Lower leg skin (tissue), 4 donors: ENCODE measurements at places on chromosomes 1 and 21.

DNA sequence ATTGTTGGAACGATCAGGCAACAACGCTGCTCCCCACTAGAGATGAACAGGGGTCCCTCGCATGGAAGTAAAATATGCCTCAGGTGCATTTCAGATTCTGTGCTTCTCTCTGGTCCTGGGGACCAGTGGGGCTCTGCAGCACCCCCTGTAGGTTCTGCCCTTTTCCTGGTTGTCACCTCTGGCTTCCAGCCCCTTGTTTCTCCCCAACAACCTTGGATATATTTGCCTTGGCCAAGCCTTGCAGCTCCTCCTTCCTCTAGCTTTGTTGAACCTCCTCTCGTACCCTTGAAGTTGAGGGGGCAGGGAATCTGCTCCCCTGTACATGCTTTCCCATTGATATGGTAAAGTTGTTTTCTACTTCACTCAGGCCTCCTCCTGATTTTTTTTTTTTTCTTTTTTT is 5.4 kb upstream of the RGSL1 start:
- no peak for DNase-seq

DNA sequence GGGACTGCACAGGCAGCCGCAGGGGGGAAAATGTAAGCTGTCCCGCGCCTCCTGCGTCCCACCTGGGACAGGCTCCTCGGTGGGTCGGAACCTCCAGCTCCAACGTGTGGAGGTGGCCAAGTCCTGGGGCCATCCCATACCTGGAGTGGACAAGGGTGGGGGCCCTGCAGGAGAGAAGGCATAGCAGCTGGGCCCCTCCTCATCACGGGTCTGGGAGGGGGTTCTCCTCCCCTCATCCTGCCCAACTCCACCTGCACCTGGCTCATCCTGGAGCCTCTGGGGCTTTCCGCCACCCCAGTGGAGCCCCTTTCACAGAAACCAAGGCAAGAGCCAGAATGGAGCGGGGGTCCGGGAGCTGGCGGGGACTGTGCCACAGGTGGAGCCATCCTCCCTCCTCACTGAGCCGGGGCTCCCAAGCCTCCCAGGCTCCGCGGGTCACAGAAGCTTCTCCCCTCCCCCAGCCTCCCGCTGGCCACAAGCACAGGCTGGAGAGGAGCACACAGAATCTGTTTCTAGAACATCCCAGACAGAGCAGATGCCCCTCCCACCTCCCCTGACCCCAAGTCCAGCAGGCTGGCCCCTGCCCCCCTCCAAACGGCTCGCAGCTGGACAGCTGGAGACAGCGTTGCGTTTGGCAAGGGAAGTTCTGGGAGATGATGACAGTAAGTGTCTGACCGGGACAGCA is 65.8 kb downstream of the MEGF6 start:
- no peak for DNase-seq

- DNase-seq = no peak
Measured at GRCh38 chr1:154769193-154769895, 100.7 kb downstream of the KCNN3 start.

DNA sequence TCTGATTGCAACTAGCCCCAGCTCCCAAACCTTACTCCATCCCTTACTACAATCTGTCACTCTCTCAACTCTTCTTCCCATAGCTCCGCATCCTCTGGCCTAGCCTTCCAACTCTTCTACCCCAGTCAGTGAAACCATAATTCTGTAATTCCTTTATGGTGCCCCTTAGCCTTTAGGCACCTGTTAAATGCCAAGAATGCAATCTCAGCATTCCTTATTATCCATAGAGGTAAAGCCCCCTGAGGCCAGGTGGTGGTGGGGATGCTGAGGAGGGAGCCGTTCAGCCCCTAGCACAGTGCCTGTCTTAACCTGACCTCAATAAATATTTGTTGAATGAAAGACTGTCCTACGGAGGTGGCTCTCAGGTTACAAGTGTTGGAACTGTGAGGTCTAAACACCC is 14.0 kb downstream of the ATP1A2 start:
- DNase-seq = no peak

DNA sequence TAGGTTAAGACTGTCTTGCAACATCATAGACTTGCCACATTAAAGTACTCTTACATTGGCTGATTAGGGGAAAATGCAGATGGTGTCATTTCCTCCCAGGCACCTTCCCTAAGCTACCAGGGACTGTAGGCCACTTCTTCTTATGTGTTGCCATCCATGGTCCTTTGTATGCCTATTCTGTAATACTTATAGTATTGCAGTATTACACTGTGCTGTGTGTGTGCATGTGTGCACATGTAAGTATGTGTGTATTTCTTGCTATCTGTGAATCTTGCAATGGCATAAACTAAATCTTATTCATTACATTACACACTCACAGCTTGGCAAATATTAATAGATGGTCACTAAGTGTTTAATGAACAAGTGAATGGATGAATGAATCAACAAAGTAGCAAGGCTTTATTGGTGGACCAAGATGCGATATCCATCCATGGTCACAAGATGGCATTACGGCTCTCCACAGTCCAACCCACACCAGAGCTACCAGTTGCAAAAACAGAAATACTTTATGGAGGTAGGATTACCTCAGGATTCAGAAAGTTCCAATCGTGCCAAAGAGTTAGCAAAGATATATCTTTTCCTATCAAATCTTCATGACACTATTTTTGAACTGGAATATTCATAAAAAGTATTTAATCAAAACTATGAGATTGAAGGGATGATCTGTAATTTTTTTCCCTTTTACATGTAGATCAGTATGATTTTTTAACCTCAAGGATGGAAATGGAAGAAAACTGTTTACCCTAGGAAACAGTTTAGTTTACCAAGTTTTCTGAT is 160.2 kb downstream of the DENND1B start:
- DNase-seq = no peak

- DNase-seq = no peak
Measured at GRCh38 chr1:21550097-21550496, 40.9 kb downstream of the ALPL start.

DNA sequence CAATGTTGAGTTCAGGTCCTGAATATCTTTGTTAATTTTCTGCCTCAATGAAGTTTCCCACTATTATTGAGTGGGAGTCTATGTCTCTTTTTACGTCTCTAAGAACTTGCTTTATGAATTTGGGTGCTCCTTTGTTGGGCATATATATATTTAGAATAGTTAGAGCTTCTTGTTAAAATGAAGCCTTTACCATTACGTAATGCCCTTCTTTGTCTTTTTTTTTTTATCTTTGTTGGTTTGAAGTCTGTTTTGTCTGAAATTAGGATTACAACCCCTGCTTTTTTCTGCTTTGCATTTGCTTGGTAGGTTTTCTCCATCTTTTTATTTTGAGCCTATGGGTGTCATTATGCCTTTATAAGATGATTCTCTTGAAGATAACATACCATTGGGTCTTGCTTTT is 10.9 kb downstream of the CLCA4 start:
- no peak for DNase-seq

- no peak for DNase-seq
Measured at GRCh38 chr1:51488372-51489050, 30.6 kb downstream of the EPS15 start.

DNA sequence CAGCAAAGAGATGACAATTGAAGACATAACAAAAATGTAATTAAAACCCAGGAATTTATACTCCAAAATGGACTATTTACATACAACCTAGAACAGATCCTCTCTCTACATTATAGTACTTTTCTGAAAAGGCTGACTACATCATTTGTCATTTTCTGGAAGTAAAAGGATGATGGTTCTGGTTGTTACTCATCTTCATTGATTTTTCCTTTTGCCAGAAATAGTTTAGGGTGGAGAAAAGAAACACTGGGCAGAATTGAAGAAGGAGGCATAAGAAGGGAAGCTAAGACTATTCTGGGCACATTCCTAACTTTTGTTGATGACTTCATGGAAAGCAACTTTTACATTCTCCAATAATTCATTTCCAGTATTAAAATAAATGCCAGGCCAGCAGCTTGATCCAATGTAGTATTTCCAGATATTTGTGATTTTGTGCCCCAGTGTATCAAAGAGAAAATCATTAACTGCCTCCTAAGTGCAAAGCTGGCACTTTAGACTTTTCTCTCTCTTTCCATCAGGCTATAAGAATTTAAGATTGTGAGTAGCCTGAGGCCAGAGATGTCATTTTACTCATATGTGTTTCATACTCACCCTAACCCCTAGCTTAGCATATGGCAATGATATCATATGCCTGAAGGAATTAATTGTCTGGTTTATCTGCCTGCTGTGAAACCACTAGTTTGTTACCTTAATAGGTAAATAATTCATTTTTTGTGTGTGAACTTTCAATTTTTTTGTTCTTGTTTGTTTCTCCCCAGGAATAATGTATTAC is 369.5 kb upstream of the LYPLAL1 start:
- no peak for DNase-seq

DNA sequence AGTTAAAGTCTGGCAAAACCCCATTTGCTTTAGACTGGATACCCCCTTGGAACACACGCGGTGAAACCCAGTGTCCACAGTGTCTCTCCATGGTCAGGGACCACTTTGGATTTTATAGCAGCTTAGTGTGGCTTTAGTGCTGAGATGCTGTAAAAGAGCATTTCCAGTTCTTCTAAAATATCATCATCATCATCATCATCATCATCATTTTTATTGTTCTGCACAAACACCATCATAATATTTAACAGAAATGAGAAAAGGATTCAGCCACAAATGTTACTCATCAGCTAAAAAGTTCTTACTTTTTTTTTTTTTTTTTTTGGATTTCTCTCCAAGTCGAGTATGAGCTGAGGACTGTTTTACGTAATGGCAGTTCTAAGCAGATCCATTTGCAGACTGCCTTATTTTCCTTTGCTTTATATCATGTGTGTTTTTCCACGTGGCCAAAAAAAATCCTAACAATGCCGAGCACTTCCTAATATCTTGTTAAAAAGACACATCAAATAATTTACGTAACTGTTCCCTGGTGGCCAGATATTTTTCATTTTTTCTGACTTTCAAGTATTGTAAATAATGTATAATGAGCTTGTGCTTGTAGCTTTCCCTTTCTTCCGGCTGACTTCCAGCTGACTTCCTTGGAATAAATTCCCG is 62.8 kb downstream of the EVA1C start:
- DNase-seq = no peak

GRCh38 chr1:100164216-100164615 is 13.8 kb downstream of the LRRC39 start:
- DNase-seq = no peak

DNA sequence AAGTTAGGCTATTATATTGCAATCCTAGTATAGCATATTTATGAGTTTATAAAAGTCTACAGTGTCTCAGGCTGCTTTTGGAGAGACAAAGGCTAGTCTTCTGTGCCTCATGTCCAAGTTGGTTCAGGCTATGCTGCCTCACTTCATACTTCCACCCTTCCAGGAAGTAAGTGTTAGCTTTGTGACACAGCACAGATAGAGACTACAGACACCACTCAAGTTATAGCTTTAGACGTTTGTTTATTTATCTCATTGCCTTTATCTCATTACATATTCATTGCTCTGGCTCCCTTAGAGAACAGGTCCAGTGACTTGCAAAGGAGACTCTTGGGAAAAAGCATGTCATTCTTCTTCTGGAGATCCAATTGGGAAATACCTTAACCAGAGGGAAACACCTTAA is 22.6 kb upstream of the GBP4 start:
- no peak for DNase-seq

GRCh38 chr1:66758241-66758755 is 6.0 kb downstream of the DYNLT5 start:
- DNase-seq = no peak

DNA sequence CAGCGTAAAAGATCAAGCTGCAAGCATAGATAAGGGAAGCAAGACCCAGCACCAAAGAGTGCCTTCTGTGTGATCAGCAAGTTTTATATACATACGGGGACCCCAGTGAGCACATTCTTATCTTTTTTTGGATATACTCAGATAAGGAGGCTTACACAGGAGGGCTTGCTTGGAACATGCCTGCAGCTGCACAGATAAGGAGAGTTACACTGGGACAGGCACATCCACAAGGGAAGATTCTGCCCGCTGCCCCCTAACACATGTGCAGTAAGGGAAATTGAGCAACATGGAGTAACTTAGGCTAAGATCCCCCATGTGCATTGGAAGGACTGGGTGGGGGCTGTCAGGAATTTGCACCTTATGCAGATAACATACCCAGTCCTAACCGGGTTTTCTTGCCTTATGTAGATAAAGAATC is 1334.8 kb downstream of the MRPL39 start:
- DNase-seq = no peak

DNA sequence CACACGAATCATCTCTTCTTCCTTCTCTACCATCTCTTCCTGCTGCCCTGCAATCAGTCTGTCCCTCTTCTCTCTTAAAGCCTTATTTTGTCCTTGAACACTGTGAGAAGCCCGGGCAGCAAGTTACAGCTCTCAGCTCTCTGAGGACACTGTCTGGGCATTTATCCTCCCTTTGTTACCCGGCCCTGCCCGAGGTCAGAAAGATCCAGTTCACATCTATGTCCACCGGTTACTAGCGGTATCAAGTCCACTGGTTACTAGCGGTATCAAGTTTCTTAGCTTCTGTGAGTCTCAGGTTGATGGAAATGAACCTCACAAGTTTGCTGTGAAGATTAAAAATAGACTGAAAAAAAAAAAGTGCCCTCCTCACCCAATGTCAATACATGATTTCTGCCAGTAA is 18.8 kb downstream of the IFNLR1 start:
- no peak for DNase-seq

GRCh38 chr1:228842094-228842775 is 107.0 kb downstream of the RHOU start:
- no peak for DNase-seq

GRCh38 chr1:3384407-3384806 is 70.1 kb upstream of the ARHGEF16 start:
- DNase-seq = no peak

GRCh38 chr1:239443361-239443760 is 57.0 kb downstream of the CHRM3 start:
- DNase-seq = no peak

GRCh38 chr1:244159646-244160045 is 108.6 kb downstream of the ZBTB18 start:
- no peak for DNase-seq

GRCh38 chr21:42925114-42925926 is at the start of gene ERVH48-1:
Gene ERVH48-1, minus strand, starts transcription at chr21:42925630. Its CDS starts 6,624 bp downstream, at chr21:42919006.
- no peak for DNase-seq

- DNase-seq = no peak
Measured at GRCh38 chr1:177847843-177848242, 122.0 kb downstream of the SEC16B start.

- no peak for DNase-seq
Measured at GRCh38 chr1:118989006-118989815, 1.1 kb upstream of the TBX15 start.

- DNase-seq = no peak
Measured at GRCh38 chr21:37195610-37196009, 71.5 kb downstream of the VPS26C start.

DNA sequence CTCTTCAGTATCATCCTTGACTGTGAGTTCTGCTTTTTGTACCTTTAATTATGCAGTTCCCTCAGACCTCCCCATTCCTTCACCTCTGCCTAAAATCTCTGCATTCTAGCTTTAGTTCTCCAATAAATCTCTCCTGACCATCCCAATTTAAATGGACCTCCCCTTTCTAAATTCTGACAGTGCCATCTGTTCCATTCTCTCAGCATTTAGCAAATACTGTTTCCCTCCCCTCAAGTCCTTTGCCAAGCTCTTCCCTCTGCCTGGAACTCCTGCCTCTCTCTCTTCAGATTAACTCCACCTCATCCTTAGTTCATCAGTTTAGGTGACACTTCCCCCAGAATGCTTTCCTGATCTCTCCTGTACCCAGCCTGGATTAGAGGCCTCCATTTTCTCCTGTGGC is 54.0 kb upstream of the JUN start:
- no peak for DNase-seq
